ENCODE measurements at places on chromosomes 5 and 9.

- no peak for DNase-seq
These were observed 1072.6 kb upstream of the COX7C start for GRCh38 chr5:85545129-85545528.

DNA sequence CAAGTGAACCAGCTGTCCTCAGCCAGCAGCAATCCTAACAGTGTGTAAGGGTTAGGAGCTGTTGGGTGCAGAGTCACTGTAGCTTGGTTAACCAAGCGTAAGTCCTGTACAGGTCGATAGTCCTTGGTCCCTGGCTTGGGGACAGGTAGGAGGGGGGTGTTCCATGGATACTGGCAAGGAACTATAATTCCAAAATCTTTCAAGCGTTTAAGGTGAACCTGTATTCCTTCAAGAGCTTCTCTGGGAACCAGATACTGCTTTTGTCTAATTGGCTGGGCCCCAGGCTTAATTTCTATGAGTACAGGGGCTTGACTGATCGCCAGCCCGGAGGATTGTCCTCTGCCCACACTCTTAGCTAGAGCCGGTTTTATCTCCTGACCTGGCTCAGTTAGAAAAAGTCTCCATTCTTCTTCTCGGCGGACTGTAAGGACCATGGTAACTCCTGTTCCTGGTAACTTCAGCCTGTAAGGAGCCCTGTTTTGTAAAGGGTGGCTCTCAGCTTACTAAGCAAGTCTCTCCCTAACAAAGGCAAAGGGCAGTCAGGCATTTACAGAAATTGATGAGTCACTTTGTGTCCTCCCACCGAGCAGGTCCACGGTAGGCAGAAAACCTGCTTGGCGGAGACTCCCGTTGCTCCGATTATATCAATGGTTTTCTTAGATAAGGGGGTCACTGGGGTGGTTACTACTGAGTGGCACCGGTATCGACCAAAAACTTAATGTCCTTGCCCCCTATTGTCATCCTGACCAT lies 6.0 kb upstream of the ZNF354C start:
- no peak for DNase-seq

GRCh38 chr9:92342825-92343488 lies 17.2 kb downstream of the CENPP start:
- DNase-seq, result no peak

- DNase-seq, result no peak
These were observed 409.7 kb upstream of the PIK3R1 start for GRCh38 chr5:67805666-67806348.

- DNase-seq, result no peak
These were observed 57.9 kb downstream of the ABHD17B start for GRCh38 chr9:71853084-71853483.

DNA sequence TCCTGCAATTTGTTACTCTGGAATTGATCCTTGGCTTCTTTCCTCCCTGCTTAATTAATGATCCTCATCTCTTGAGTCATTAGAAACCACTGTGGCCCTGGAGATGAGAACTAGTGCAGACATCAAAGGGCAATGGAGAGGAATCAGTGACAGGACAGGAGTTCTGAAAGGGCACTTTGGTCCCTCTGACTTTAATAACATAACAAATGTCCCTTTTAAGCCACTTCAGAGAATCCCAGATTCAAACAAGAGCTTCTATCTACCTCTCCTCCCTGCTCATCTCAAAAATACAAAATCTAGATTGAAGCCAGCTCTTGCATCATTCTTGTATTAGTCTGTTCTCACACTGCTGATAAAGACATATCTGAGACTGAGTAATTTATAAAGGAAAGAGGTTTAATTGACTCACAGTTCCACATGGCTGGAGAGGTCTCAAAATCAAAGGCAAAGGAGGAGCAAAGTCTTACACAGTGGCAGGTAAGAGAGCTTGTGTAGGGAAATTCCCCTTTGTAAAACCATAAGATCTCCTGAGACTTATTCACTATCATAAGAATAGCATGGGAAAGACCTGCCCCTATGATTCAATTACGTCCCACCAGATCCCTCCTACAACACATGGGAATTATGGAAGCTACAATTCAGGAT lies 139.1 kb downstream of the PLPPR1 start:
- no peak for DNase-seq

DNA sequence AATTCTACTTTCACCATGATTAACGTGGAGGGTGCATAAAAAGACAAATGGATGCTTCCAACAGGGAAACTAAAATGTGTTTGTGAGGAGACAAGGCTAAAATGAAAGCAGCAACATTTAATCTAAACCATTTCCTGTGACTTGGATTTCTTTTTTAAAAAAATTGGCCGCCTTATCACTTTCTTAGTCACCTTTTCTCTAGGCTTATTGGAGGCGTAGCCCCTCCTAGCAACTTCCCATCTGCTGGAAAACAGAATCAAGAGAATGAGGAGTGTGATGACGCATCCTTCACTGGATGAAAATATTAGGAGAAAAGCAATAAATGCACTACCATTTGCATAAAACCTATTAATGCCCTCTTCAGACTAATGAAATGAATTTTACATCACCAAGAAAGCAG lies 791 bp upstream of the GPR150 start:
- DNase-seq, result no peak

DNA sequence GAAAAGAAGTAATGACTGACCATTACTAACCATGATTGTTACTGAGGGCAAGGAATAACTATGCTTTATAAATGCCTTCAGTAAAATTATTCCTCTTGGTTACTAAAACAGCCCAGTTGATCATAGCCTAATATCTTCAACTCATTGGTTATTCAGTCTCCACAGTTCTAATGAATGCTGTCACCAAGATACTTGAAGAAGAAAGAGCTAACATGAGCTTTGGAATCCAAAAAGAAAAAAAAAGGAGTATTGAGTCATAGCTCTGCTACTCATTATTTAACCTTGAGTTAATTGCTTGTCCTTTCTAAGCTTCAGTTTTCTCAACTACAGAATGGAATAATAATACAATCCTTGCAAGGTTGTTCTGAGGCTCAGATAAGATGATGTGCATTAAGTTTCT lies 187.7 kb downstream of the BRINP1 start:
- DNase-seq, result no peak

GRCh38 chr9:134455537-134455933 lies 129.3 kb downstream of the RXRA start:
- DNase-seq, result no peak

- DNase-seq, result no peak
These were observed 175.6 kb upstream of the NREP start for GRCh38 chr5:111932628-111933027.

DNA sequence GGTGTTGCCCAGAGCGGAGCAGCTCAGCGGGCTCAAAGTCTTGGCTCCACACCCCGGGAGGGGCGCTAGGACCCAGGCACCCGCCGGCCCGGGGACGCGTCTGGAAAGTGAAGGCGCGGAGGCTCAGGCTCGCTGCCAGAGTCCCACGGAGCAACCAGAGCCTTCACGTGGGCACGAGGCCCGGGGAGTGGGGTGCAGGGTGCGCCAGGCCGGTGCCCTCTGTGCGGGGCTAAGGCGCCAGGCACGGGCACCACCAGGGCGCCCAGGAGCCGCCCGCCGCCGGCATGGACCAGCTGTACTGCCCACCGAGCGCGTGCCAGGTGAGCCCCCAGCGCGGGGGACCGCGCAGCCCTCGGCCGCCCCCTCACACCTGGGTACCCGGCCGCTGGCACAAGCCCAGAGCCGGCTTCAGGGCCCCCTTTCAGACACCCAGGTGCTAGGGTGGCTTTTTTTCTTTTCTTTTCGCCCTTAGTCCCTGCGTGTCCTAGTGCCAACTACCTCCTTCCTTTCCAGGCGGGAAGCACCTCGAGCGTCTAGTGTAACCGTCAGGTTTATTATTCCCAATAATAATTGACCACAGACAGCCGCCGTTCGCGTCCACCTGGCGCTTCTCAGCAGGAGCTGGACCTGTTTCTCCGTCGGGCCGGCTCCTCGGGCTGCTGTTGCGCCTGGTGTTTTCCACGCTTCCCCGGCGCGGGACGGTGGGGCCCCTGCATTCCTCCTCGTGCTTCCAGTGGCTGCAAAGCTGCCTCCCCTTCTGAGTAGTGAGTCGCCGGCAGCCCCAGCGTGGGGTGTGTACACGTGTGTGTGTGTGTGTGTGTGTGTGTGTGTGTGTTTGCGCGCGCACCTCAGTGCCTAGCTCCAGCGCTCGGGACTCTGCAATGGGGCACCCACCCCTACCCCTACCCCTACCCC lies 30.1 kb upstream of the PDE8B start:
- no peak for DNase-seq

DNA sequence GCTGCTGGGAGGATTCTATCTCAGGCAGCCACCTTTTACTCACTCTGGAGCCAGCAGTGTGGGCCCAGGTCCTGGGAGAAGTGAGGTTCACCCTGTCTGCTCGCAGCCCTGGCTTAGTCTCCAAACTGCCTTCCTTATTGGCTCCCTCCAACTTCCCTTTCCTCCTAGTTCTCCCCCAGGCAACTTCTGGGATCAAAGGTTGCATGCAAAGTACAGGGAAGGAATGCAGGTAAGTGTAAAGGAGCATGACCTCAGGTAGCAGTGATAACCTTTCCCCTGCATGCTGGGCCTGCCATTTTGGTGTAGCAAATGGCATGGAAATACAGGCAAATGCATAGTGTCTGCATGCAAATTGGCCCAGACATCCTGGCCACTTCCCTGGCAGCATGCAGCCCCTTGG lies 53.8 kb upstream of the ARAP3 start:
- DNase-seq, result no peak

DNA sequence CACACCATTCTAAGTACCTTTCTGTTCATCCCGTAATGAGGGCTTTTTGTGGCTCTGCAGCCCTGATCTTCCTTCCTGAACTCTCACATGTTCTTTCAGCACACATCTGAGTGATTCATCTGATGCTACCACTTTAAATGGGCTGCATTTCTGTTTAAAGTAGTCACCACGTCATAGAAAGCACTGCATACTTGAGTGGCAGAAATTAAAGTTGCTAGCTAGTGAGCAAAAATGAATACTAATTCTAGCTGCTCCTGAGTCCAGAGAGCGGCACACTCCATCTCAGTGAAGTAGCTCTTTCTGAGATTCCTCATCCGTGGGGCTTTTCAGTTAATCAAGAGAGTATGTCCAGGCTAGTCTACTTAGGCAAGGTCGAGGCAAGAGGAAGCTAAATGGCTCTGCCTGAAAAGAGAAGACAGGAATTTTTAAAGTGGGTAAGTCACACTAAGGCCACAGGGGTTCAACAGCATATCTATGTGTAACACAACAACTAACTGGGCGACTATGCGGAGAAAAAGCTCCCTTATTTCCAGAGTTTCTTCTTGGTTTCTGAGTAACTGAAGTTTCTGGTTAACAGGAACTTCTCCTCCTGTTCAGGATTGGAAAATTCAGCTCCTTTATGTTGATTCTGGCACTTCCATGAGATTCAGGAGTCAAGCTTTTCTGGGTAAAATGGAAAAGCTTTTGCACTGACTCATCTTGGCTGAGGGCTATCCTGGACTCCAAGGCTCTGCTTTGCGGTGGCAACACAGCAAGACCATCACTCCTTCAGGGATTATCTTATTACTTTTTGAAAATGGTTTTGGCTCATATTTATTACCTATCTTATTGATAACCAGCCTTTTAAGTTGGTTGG lies 109.5 kb downstream of the TAF11L14 start:
- no peak for DNase-seq

DNA sequence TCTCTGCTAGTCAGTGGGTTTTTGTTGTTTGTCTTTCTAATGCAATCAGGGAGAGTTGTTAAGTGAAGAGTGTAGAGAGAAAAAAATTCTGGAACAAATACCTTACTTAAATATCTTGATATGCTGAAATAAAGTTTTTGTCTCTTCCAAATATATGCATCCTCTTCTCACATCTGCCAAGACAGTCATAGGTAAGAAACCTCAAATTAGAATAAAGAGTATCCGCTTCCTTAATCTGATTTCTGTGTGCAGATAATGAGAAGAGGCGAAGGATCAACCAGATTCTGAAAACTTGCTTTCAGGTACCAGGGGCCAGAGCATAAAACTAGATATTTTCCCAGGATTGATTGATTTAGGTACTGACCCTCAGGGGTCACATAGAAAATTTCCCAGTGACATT lies 11.3 kb upstream of the IL6ST start:
- no peak for DNase-seq

GRCh38 chr9:95189251-95190098 lies 128.0 kb downstream of the FANCC start:
- no peak for DNase-seq

- no peak for DNase-seq
These were observed 153.0 kb upstream of the HMHB1 start for GRCh38 chr5:143658956-143659355.

DNA sequence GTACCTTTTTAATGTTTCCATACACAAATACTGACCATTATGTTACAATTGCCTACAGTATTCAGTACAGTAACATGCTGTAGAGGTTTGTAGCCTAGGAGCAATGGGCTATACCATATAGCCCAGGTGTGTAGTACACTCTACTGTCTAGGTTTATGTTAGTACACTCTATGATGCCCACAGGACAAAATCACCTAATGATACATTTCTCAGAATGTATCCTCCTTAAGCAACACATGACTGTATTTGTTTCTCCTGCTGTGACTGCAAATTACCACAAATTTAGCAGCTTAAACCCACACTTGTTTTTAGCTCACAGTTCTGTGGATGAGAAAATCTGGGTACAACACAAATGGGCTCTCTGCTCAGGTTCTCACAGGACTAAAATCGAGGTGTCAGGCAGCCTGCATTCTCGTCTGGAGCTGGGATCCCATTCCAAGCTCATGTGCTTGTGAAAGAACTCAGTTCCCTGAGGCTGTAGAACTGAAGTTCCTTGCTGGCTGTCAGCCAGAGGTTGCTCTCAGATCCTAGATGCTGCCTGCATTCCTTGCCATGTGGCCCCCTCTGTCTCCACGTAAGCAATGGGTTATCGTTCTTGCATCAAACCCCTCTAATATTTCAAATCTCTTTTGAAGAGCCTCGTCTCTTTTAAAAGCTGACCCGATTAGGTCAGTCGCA lies 38.6 kb upstream of the PIK3R1 start:
- DNase-seq, result no peak

DNA sequence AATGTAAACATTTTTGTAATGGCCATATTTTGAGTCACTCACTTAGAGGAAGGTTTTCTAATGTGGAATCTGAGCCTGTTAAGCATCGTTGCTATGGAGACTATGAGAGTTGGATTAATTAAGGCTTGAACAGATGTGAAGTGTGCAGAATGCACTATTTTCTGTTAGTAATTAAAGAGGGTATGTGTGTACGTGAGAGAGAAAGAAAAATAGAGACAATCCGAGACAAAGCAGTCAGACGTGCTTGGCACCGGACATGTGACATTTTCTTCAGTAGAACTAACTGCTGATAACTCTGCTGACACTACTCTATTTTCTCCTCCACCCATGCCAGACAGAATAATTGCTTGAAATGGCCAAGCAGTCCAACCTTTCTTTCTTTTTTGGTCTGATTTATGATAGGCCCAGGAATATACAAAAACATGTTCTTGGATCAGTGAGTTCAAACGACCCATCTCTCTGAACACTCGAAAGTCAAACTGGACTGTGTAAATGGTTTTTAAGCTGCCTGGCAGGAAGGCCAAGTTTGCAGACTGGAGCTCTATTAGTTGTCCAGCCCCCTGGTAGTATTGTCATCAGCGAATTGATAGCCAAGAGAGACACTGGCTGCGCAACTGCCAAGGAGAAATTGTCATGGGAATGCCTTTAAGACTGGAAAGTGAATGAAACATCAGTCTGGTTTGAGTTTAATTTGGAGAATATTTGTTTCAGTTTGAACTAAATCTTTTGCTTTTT lies 322.1 kb downstream of the ARHGEF28 start:
- DNase-seq, result no peak

- DNase-seq, result no peak
These were observed 110.3 kb upstream of the LARP1 start for GRCh38 chr5:154644745-154645411.
